ENCODE measurements at places on chromosomes 1 and 21.

GRCh38 chr1:66729523-66729922 is 22.7 kb upstream of the DYNLT5 start:
- no peak for DNase-seq

- no peak for DNase-seq
These were observed 99.8 kb downstream of the KAZN start for GRCh38 chr1:14698314-14698713.

- DNase-seq = no peak
These were observed 210.8 kb upstream of the PLD5 start for GRCh38 chr1:242735323-242735722.

DNA sequence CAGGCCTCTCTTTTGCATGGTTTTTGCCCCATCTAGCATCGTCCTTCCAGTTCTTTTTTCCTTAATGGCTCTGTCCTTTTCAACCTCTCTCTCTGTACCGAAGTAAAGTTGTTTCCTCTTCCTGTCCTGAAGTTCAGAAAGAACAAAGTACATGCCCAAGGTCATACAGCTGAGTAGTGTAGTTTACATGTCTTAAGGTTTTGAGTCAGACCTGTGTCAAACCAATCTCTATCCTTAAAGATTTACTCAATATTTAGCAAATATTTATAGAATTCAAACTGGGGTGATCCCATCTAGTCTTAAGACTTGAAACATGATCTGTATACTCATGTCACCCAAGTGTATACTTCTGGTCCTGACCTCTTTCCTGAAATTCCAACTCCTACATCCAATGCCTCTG is 118.7 kb upstream of the SGIP1 start:
- DNase-seq = no peak

- peak; percentile 61 for DNase-seq
These were observed 614 bp upstream of the CACNA1E start for GRCh38 chr1:181482521-181483284.

- no peak for DNase-seq
These were observed 48.1 kb downstream of the PHC2 start for GRCh38 chr1:33382661-33383415.

DNA sequence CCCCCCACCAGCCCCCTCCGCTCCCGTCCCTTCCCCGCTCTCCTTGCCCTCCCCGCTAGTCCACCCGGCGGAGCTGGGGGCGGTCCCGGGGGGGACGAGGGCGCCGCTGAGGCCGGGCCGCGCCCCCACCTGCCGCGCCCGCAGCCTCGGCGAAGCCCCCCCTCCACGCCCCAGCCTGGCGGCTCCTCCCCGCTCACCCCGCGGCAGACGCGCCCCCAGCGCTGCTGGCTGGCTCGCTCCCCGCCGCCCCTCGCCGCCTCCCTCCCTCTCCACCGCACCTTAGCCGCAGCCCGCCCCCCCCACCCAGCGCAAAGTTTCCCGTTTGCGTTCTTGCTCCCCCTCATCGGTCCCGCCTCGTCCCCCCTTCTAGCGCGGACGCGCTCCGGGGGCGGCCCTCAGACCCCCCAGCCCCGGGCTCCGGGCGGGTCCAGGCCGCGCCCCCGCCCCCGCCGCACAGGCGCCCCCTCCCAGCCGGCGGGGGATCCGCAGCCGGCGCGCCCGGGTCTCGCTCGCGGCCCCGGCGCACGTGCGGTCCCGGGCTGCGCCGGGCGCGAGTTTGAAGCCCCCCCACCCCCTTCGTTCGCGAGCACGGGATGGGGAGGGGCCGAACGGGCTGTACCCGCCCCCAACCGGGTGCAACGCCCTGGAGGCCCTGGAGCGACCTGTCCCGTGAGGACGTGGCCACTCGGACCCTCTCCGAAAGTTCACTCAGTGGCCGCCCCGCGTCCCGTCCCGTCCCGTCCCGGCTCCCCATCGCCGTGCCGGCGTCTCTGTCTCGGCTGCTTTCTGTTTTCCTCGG is 623 bp downstream of the PTPRF start:
- DNase-seq = peak; percentile 28

DNA sequence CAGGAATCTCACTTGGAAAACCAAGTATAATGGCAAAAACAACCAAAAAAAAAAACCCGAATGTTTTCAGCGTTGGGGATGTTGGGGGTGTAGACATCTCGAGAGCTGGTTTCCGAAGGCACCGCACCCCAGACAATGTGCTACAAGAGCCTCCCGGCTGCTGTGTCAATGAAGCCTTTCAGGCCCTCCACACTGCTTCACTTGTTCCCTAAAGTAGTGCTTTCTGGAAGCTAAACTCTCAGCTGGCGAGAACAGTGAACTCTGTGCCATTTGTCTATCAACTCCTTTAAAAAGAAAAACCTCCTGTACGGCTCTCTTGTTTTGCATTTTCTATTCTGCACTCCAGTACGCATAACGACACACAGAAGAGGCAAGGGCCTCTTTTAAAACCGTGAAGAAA is 32.5 kb downstream of the PLEKHO1 start:
- DNase-seq = no peak

GRCh38 chr1:26132128-26132833 is 20.7 kb downstream of the PDIK1L start:
- no peak for DNase-seq

- DNase-seq = no peak
These were observed 19.8 kb downstream of the TOMM20 start for GRCh38 chr1:235108876-235109275.

GRCh38 chr1:5711956-5712645 is 280.1 kb downstream of the NPHP4 start:
- no peak for DNase-seq

DNA sequence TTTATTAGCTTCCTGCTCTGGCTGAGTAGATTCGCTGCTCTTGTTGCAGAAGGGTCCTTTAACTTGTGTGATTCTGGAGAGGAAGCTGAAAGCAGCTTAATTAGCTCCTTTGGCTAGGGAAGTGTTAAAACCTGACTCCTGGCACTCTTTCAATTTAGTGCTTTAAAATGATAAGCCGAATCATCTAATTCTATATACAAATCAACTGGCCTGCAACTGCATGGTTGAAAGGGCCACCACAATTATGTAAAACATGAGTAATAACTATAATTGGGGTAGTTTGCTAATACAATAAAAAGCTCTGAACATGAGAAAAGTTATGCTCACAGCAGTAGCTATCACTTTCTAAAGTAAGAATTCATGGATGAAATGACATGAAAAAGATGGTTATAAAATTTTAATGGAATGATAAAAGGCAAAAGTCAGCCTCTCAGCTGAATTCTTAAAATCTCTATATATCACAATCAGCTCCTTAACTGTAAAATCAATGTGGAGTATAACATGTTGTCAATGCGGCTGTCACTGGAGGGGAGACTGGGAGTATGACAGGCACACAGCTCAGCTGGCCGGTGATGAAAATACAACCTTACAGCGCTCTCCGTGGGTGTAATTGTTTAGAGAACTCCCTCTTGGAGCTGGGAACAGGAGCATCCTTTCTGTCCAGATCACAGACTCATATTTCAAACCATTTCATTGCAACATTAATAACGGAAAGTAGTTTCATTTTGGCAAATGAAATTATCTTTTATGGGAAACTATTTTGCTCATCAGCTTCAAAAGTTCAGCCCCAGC is 324.4 kb downstream of the KCTD3 start:
- DNase-seq = no peak

GRCh38 chr1:34057347-34058130 is 107.5 kb downstream of the CSMD2 start:
- no peak for DNase-seq

- no peak for DNase-seq
These were observed 83.6 kb downstream of the SIK1 start for GRCh38 chr21:43343095-43343991.

- DNase-seq = no peak
These were observed 16.9 kb downstream of the HSD3B2 start for GRCh38 chr1:119431836-119432235.

GRCh38 chr21:33586927-33587326 is 1.6 kb downstream of the DONSON start:
- no peak for DNase-seq

DNA sequence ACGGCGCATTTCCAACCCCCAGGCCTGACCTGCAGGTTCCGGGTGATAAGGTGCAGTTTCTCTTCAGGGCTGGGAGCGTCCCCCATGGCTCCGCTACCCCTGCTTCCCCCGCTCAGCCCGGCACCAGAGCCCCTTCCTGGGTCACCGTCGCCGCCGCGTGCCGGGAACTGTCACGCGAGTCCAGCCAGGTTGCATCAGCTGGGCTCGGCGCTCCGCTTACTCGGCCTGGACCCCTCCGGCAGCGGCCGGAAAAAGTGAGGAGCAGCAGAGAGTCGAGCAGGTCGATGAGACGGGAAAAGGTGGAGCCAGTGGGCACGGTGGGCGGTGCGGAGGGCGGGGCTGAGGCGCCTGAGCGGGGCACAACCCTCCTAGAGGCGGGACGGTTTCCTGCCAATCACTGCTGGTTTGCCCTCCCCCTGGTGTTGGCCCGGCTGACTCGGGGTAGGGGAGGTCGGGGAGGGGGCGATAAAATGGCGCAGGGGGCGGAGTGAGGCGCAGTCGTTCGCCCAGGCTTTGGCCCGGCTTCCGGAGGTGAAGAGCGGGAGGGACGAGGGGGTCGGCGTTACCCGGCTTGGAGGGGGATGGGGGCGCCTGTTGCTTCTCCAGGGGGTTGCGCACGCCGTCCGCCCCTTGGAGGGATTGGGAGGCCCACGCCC is at the start of the genes S100PBP and YARS1:
S100PBP (plus strand) TSS at position 495 of the 656 bp plus-strand sequence. CDS start 8,447 bp downstream, outside the sequence.
YARS1 (minus strand) TSS at position 200 of the 656 bp plus-strand sequence; CDS start at position 86, 114 bp downstream.
- peak; percentile 100 for DNase-seq

GRCh38 chr1:222898191-222898527 is 83.3 kb downstream of the DISP1 start:
- no peak for DNase-seq

GRCh38 chr1:203451836-203452784 is 23.5 kb upstream of the PRELP start:
- DNase-seq = no peak

- DNase-seq = no peak
These were observed 2.5 kb upstream of the UBASH3A start for GRCh38 chr21:42401154-42401553.

GRCh38 chr1:236280438-236281197 is 1.1 kb downstream of the ERO1B start:
- no peak for DNase-seq

GRCh38 chr1:15657021-15657420 is 27.1 kb upstream of the PLEKHM2 start:
- DNase-seq = no peak

GRCh38 chr1:154714638-154715037 is 106.7 kb upstream of the ADAR start:
- no peak for DNase-seq

- no peak for DNase-seq
These were observed 69.1 kb downstream of the DIP2A start for GRCh38 chr21:46527801-46528200.

- no peak for DNase-seq
These were observed 18.4 kb downstream of the RNF2 start for GRCh38 chr1:185063719-185064118.

GRCh38 chr1:46130121-46130520 is 2.3 kb downstream of the PIK3R3 start:
- no peak for DNase-seq

- no peak for DNase-seq
These were observed 13.5 kb upstream of the ADAMTSL4 start for GRCh38 chr1:150535511-150536287.

- no peak for DNase-seq
These were observed 75.6 kb upstream of the CNIH3 start for GRCh38 chr1:224540535-224540934.

GRCh38 chr1:109876617-109877316 is 33.9 kb upstream of the CSF1 start:
- no peak for DNase-seq

GRCh38 chr1:240492832-240493440 is 119.0 kb downstream of the GREM2 start:
- peak; percentile 50 for DNase-seq

DNA sequence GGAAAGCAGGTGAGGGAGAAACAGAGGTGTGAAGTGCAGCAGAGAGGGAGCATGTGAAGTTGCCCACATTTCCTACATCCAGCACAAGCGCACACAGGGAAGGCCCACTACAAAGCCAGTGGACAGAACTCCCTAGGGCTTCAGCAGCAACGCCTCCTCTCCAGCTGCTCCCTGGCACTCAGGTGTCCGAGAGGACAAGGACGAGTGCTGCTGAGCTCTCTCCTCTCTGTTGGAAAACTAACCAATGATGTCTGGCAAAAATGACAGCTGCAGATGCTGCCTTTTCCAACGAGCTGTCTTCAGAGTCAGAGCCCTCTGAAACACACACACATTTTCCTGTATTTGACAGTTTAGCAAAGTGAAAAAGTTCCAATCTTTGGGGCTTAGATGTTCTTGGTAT is 86.8 kb downstream of the HSF2BP start:
- DNase-seq = no peak

GRCh38 chr1:22489823-22490222 is 38.2 kb downstream of the ZBTB40 start:
- no peak for DNase-seq

DNA sequence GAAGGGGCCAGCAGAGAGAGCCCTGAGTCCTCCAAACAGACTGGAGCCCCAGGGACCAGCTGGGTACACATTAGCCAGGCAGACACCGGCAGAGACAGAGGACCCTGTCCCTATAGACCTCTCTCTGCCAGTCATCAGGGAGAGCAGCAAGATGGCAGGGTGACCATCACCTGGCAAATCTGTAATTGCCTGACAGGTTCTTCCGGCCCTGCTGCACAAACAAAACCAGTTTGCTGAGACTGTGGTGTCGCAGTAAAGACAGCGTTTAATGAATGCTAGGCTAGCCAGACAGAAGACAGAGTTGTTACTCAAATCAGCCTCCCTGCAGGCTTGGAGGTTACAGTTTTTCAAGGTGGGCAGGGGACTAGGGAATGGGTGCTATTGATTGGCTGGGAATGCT is 618.9 kb downstream of the NPHP4 start:
- DNase-seq = no peak

Measured in neural crest cell (in vitro differentiated cells).